NCI-H446 treated with DMSO at 0.1 percent for 48 hours (cell line): ENCODE measurements at places on chromosomes 11 and 22.

DNA sequence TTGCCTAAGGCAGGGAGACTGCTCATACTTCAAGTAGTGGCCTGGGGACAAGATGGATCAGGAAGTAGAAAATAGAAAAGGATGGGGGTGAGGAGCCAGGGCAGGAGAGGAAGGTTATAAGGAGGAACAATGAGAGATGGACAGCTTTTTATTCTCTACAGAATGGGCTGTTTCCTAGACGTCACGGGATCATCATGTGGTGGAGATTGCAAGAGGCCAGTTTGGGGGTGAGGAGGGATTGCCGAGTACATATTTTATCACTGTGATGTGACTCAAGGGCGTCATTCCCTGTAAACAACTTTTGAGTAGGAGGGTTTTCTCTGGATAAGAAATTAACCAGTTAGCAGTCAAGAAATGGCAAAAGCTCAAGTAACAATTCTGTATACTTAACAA lies 406.3 kb downstream of the ETS1 start:
- DNase-seq: no peak

DNA sequence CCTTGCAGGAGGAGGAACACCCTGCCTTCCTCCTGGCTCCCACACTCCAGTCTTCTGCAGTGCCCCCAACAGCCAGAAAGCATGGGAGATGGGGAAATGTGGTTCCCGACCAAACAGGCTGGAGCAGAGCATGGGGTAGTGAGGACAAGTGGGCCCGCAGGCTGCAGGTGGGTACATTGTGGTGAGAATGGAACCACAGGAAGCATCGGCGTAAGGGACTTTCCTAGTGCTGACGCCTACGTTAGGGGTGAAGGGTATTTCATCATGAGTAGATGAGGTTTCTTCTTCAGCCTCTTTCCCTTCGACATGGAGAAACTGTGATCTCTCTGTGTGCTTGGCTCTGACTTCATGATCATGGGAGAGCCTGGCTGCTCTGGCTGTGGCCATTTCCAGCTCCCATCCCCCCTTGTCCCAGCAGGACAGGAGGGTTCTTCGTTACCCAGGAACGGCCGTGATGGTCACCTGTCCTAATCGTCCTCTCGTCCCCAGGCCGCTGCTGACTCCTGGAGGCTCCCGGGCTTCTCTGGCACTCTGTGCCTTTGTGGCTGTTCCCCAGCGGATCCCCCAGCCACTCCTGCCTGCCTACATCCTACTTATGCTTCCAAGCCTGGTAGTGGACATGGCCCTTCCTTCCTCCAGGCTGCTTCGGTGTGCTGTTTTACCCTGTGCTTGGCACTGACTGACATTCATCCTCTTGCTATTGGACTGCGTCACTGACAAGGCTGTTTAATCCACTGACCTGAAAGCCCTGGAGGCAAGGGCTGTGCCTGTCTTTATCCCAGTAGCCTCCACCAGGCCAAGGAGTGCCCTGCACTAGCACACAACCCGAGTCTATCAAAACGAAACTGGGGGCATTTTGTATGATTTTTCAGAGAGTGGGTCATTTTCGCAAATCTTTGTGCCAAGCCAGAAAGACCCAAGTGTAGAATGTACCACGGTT lies 65.2 kb upstream of the CECR2 start:
- no peak for DNase-seq

DNA sequence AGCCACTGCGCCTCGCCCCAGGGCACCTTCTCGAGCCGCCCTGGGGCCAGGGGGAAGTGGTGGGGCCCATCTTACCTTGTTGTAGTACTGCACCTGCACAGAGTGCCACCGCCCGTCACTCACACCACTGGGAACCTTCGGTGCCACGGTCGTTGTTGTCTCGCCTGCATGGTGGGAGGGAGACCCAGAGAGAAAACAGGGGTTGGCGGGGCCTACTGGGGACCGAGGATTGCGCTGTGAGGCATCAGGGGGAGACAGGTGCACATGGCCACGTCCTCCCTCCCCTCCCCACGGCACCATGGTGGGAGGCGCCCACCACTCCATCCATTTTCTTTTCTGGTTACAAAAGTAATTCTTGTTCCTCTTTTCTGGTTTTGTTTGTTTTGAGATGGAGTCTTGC lies 97.8 kb downstream of the TRMU start:
- no peak for DNase-seq

DNA sequence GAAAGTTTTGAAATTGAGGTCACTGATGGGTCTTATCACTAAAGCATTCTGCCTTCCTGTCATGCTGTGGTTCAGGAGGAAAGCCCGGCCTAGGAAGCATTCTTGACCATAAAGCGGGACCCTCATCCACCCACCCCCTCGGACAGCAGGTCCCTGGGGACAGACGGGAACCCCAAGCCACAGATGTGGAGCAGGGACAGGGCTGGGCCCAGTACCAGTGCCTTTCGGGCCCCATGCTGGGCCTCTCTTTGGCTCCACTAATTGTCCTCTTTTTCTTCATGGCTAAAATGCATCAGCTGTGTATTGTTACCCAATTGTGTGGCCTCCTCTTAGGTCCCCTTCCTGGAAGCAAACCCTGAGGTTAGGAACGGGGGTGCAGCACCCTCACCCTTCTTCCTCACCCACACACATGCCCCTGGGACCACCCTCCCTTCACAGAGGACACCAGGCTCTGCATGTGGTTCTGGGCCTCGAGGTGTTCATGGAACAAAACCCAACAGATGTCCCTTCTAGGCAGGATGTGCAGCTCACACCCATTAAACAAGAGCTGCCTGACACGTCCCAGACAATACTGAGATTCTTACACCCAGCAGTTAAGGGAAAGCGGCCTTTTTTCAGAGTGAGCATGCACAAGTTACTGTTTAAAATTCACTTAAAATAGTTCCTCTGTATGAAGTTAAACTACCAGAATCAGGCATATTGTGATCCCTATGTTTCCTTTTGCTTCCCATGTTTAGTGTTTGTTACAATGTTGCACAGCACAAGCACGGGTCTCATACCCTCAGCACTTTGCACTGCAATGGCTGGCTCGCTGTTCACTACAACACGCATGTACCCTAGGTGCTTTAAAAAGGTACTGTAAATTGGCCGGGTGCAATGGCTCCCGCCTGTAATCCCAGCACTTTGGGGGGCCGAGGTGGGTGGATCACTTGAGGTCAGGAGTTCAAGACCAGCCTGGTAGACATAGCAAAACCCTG lies 807.6 kb downstream of the BRD1 start:
- no peak for DNase-seq

DNA sequence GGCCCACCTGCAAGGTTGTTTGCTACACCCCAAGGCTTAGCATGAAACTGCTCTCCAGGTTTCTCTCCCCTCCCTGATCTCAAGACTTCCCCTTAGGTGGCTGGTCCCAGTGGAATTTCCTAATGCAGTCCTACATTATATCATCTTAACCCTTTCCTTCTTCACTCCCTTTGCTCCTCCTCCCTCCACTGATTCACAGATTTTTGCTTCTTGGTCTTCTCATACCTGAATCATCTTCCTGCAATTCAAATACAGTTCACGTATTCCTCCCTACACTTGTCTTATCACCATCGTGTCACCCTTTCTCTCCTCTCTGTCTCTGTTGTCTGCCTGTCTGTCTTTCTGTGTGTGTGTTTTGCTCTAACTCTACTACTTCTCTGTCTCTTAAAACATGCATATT lies 17.0 kb downstream of the MMP10 start:
- no peak for DNase-seq

DNA sequence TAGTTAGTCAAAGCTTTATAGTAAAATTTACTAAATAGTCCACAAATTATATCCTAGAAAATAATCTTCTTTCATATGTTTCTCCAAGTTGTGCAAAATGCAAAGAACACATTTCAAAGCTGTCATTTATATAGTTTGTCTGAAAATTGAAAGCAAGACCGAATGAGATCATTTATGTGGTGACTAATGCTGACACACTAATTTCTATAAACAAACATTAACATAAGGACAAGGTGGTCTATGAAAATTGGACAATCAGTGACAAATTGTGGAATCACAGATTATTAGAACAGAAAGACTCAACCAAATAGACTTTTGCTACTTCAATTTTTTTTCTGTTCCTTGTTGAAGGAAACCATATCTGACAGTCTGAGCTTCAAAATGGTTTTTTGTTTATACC lies 1056.1 kb downstream of the LRRC4C start:
- no peak for DNase-seq

DNA sequence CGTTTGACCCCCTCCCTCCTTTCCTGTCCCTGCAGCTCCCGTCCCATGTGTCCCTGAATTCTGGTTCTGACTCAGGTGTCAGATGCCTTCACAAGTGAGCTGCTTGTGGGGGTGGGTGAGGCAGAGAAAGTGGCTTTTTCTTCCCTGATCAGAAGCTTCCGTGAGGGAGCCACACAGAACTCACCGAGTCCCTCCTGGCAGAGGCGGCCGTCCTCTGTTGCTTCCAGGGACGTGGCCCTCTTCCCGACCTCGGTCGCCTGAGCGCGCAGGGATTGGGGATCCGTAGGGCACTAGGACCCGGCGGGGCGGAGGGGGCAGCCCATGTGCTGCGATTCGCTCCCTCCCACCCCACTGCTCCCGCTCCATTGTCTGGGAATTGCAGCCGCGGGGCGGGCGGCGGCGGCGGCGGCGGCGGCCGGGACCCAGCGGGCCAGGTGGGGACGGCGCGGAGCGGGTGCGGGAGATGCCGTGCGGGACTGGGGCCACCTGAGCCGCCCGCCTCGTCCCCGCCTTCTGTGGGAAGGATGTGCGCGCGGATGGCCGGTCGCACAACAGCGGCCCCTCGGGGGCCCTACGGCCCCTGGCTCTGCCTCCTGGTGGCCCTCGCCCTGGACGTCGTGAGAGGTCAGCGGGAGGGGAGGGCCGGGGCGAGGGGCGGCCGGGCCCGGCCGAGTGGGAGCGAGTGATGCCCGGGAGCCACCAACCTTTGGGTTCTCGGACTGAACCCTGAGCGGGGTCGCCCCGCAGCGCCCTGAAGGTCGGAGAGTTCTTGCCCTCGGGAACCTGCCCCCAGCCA lies at the start of gene TMEM132A:
Gene TMEM132A (plus strand): TSS at position 351 of the 796 bp plus-strand sequence. CDS start 174 bp downstream, at position 525.
- peak; percentile 25 for DNase-seq

DNA sequence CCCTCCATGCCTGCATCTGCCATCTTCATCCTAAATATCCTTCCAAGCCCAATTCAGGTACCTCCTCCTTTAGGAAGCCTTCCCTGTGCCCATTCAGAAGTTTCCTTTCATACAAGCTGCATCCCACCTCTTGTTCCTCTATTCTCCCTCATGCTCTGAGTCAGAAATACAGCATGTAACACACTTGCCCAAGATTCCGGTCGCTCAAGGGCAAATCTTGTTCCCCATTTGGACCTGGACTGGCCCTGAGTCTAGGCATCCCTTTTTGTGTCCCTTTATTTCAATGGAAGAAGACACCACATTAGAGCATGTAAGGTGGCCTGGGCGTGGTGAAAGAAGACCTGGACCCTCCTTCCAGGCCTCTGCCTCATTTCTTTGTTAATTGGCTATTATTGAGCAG lies 38.5 kb downstream of the RTL6 start:
- no peak for DNase-seq

- DNase-seq: no peak
These were observed 48.2 kb downstream of the ELFN2 start for GRCh38 chr22:37379085-37379484.

- DNase-seq: no peak
These were observed 145.8 kb upstream of the ARHGAP20 start for GRCh38 chr11:110857892-110858546.
